ENCODE measurements at places on chromosomes 4 and X.

DNA sequence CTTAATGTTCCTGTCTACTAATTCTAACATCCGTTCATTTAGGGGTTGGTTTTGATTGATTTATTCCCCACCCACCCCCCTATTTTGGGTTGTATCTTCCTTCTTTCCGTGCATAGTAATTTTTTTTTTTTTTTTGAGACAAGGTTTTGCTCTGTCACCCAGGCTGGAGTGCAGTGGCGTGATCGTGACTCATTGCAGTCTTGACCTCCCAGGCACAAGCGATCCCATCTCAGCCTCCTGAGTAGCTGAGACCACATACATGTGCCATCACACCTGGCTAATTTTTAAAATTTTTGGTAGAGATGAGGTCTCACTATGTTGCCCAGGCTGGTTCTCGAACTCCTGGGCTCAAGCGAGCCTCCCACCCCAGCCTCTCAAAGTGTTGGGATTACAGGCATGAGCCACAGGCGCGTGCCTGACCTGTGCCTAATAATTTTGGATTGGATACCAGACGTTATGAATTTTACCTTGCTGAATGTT lies 79.9 kb downstream of the ZFX start:
- DNase-seq: no peak

GRCh38 chr4:105306158-105306781 lies 159.6 kb downstream of the TET2 start:
- peak; percentile 5 for DNase-seq

DNA sequence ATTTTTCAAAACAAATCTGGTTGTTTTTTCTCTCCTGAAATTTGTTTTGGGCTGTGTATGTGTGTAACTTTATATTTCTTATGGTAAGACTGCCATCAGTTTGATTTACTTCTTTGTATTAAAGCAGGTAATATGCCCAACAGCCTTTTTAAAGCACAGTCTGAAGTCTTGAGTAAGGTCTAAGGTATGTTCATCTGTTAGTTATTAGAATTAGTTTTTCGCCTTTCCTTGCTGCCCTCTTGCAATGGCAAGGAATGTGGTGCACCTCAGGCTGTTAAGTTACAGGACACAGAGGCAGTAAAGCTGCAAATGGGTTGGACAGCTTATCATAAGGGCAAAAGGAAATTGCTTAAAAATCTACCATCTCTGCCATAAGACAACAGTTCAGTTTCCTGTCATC lies 71.8 kb downstream of the METTL14 start:
- no peak for DNase-seq

- DNase-seq: no peak
These were observed 17.9 kb downstream of the SMARCA5 start for GRCh38 chr4:143531380-143531779.

DNA sequence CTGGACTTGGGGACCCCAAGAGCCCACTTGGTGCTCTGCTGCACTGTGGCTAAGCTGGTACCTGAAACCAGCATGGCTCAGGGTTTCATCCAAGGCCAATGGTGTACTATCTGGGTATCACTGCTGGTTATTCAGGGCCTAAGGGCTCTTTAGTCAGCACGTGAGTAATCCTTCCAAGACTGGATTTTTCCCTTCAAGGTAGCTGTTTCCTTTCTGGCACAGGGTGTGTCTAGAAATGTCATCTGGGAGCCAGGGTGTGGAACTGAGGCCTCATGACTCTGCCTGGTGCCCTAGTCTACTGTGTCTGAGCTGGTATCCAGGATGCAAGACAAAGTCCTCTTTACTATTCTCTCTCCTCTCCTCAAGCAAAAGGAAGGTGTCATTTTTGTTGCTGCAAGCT lies 99.0 kb upstream of the QRFPR start:
- DNase-seq: no peak

GRCh38 chr4:133637161-133637560 lies 488.1 kb downstream of the PCDH10 start:
- DNase-seq: no peak

DNA sequence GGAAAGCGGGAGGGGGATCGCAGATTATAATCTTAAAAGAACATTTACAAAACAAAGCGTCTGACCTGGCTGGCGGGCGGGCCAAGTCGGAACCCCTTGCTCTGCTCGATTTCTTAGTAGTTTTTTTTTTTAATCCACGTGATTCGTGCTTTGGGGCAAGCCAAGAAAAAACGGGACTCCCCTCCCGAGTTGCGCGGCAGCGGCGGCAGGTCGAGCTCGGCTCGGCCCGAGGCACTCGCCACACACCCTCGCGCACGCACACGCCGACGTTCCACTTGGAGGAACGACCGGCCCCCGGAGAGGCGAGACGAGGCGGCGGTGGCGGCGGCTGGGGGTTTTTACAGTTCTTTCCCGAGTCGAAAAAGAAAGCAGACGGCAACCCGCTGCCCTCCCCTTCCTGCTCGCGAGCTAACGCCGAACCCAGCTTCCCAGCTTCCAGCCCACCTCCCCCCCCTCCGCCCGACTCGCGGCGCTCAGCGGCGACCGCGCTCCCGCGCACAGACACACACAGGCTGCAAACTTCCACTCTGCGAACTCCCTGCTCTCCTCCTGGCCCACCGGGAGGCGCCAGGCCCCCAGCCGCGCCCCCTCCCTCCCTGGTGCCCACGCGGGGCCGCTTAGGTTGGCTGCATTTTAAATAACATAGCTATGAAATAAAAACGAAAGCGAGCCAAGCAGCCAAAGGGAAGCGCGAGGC lies 1.2 kb downstream of the BCOR start:
- DNase-seq: no peak

DNA sequence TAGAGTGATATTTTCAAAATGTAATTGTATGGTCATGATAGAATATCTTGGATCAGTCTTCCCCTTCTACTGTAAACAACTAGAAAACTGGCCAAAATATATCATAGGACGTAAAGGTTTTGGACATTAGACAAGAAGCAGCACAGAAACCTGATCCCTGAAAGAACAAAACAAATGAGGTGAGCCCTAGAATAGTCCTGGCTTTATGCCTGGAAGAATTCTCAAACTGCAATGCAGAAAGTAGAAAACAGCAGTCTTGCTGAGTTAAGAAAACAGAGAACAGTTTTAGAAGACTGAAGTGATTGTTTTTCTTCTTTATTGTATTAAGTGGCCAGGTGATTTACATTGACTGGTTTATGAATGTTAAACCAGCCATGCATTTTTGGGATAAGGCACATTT lies 19.5 kb downstream of the NSUN7 start:
- DNase-seq: peak; percentile 36

- no peak for DNase-seq
These were observed 86.8 kb downstream of the DCLK2 start for GRCh38 chr4:150164956-150165629.

All from astrocyte (in vitro differentiated cells and primary cell).